H9 (cell line): ENCODE measurements at places on chromosomes 1 and 21. TPM values are rescaled to one million over a fixed set of nuclear protein-coding genes. Genes with fewer than 3 reads are reported as not detected.

DNA sequence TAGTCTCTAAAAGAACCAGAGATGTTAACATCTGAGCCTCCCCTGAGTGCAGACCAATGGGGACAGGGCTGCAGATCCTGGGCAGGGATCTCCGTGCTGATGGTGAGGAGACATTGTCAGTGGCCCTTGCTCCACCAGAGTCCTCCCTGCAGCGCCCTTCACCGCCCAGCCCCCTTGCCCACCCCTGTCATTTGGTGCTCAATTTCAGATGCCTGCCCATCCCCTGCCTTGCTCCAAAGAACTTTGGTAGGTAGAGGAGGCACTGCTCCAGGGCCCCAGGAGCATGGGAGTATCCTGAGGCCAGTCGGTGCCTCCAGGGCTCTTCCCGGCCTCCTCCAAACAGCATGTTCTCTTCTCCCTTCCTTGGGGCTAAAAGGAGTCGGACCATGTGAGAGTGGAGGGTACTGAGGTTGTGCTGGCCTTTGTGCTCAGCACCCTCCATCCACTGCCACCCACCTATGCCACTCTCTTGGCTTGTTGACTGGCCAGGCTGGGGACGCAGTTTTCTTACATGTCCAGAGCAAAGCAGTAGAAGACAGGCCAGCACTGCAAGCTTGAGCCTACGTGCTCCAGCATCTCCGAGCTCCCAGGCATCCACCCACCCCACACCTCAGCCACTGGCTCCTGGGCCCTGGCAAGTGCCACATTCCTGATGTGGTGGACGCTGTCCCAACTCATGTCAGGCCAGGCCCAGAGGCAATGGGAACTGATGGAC is 160.1 kb downstream of the TRIM33 start:
- no peaks in the 10 kb centered on the region for H3K27me3 ChIP-seq
- no peak overlapping the region for H3K27ac ChIP-seq
- H3K4me1 ChIP-seq: peaks cover 2% of the 10 kb centered on the region; the same call in 1 of the 2 replicates
- H3K4me3 ChIP-seq: no peak overlapping the region
- DNase-seq: no peak
- H3K36me3 ChIP-seq: no peaks in the 10 kb centered on the region

GRCh38 chr1:177775924-177776323 is 193.9 kb downstream of the SEC16B start:
- H3K4me3 ChIP-seq: no peak overlapping the region
- H3K4me1 ChIP-seq: peaks cover 2% of the 10 kb centered on the region; the same call in 1 of the 2 replicates
- peaks cover 14% of the 10 kb centered on the region for H3K36me3 ChIP-seq
- no peaks in the 10 kb centered on the region for H3K27me3 ChIP-seq
- no peak for DNase-seq
- H3K27ac ChIP-seq: no peak overlapping the region

GRCh38 chr1:165570078-165570477 is 26.3 kb downstream of the LRRC52 start:
- H3K36me3 ChIP-seq: no peaks in the 10 kb centered on the region
- H3K27ac ChIP-seq: no peak overlapping the region
- no peak for DNase-seq
- H3K27me3 ChIP-seq: no peaks in the 10 kb centered on the region

GRCh38 chr1:212917134-212917485 is 33.2 kb upstream of the VASH2 start:
- DNase-seq: no peak
- H3K4me3 ChIP-seq: peak overlapping the region; percentile 58; the same call in 1 of the 3 replicates
- H3K36me3 ChIP-seq: peaks cover 34% of the 10 kb centered on the region
- no peaks in the 10 kb centered on the region for H3K27me3 ChIP-seq
- H3K4me1 ChIP-seq: no peaks in the 10 kb centered on the region; the same call in 1 of the 2 replicates
- H3K27ac ChIP-seq: no peak overlapping the region

DNA sequence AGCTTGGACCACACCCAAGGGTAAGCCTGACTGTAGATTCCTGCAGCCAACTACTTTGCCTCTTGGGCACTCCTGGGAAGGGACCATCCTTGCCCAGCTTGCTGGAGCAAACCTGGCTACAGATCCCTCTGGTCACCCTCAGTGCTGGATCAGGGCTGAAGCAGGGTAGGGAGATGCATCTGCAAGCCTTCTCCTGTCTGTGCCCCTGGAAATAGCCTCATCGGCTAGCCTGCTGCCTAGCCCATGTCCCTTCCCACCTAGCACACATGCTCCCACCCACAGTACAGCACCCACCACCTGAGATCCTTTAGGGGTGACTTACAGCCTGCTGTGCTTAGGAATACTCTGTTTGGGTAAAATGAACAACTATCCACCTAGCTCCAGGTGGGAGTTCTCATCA is 177.3 kb upstream of the HMGB4 start:
- no peak overlapping the region for H3K4me3 ChIP-seq
- no peaks in the 10 kb centered on the region; the same call in 1 of the 2 replicates for H3K4me1 ChIP-seq
- no peaks in the 10 kb centered on the region for H3K27me3 ChIP-seq

DNA sequence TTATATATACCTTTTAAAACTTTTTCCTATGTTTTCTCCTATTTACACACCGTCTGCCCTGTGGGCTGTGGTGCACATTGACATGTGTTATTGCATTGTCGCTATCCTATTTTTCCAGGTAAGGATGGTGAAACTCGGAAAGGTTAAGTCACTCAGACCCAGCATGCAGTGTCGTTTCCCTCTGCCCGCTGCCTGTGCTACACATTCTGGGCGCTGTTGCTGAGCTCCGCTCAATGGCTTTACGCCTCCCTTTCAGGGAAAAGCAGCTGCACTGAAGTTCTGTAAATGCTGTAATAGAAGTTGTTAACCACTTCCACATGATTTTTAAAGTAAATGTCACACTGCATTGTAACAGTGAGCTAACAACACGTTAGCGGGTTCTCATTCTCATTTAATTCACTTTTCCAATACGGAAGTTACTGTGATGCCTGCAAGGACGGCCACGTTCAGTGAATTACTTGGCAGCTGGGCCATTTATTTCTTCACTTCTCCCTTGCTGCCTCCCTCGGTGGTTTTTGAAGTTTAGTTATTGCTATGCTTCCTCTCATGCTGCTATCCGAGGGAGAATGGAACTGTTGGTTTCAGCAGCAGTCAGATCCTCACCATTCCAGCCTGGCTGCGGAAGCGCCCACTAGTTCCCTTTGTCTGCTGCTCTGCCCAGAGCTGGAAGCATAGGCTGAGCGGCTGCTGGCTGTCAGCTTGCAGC is 288.7 kb downstream of the SPATA17 start:
- no peak overlapping the region for H3K4me3 ChIP-seq
- no peaks in the 10 kb centered on the region for H3K4me1 ChIP-seq
- DNase-seq: no peak

DNA sequence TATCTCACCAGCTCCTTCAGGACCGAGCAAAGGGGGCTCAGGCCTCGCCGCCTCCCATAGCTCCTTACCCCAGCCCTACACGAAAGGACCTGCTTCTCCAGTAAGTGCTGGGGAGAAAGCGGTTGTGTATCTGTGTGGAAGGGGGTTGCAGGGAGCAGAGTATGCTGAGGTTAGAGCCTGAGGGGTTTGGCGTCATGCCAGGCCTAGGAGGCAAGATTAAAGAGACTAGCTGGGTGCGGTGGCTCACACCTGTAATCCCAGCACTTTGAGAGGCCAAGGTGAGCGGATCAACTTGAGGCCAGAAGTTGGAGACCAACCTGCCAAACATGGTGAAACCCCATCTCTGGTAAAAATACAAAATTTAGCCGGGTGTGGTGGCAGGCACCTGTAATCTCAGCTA is 14.1 kb upstream of the RASSF5 start:
- no peak overlapping the region for H3K4me3 ChIP-seq
- no peak overlapping the region for H3K27ac ChIP-seq
- H3K27me3 ChIP-seq: no peaks in the 10 kb centered on the region

- H3K36me3 ChIP-seq: no peaks in the 10 kb centered on the region
- H3K4me1 ChIP-seq: peaks cover 8% of the 10 kb centered on the region; the same call in 1 of the 2 replicates
- H3K27me3 ChIP-seq: no peaks in the 10 kb centered on the region
Observed at GRCh38 chr1:59143133-59143487, 153.8 kb upstream of the FGGY start.

MEX3A gene
- 64.6 and 68.0 TPM in 2 replicates for total RNA-seq

KIAA0319L gene
- total RNA-seq: 44.2 and 46.4 TPM in 2 replicates

DCST1 gene
- total RNA-seq: not detected in 2 replicates

SLC44A3 gene
- 4.8 and 5.5 TPM in 2 replicates for total RNA-seq

PTGS2 gene
- 0.35 and 0.37 TPM in 2 replicates for total RNA-seq
